Activated naive CD4-positive, alpha-beta T cell treated with anti-CD3 and anti-CD28 coated beads, Interleukin-2, amount 50 U/mL, for 16 hours (primary cell): ENCODE measurements at places on chromosomes 2 and 18.

GRCh38 chr18:49185623-49186022 is 234.9 kb upstream of the SMAD7 start:
- no peak for DNase-seq

GRCh38 chr2:50865235-50865634 is 166.7 kb downstream of the NRXN1 start:
- DNase-seq, result no peak

DNA sequence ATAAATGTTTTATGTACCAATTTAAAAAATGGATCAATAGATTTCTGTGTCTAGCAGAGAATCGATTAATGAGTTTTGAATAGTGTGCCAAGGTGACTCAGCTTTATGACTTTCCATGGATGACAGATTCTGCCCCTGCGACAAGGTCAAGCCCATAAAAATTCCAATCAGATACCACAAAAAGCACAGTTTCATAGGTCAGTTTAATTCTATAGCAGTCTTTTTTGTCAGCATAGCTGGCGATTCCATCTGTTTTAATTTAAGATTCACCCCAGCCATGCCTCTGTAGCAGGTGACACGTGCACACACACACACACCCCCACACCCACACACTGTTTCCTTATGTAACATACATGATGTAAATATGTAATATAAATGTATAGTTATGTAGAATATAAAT is 28.9 kb downstream of the RAB31 start:
- no peak for DNase-seq

DNA sequence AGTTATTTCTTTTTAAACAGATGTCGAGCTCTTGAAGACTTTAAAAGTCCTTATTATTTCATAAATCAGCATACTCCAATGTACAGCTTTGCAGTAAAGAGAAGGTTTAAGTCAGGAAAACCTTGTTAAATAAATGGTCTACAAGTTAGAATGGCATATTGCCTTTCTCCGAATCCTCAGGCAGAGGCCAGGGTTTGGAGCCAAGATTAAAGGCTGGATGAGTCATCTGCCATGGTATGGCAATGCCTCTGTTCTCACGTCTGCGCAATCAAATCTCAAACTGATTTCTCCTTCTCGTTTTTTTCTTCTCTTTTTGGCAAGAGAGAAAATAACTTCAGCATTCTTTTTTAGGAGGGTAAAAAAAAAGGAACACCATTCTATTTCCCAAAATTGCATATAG is 5.6 kb upstream of the KCNJ3 start:
- DNase-seq, result no peak

DNA sequence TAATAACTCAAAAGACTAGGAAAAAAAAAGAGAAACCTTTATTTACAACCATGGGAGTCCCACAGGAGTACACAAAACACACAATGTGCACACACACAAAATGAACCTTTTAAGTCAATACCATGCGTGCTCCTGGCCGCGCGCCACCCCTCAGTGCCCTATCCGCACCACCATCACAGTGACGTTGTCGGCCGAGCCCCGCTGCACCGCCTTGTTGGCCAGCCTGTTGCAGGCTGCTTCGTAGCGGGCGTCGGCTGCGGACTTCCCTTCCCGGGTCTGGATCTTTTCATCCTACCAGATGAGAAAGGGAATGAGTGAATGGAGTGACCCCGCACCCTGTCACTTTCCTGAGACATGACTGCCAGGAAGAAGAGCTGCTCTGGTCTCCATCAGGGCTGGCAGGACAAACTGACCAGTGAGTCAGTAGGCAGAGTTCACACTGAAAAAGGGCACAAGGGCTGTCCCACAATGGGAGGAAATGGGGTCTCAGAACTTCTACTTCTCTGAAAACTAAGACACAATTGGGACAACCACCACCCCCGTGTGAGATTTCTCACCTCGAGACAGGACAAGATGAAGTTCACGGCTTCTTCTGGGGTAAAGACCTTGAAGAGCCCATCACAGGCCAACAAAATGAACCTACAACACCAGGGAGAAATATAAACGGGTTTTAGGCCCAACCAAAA is 11.8 kb downstream of the ERFE start:
- DNase-seq, result no peak

DNA sequence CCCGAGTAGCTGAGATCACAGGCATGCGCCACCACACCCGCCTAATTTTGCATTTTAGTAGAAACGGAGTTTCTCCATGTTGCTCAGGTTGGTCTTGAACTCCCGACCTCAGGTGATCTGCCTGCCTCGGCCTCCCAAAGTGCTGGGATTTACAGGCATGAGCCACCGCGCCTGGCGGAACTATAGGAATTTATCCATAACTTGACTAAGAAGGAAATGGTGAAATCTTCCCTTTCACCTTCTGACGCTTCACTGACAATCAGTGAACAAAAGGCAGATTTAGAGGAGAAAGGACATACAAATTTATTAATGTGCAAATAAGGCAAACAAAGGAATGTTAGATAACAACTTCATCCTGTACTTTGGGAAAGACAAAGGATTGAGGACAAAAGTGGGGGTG is 15.4 kb upstream of the GULP1 start:
- DNase-seq, result no peak

DNA sequence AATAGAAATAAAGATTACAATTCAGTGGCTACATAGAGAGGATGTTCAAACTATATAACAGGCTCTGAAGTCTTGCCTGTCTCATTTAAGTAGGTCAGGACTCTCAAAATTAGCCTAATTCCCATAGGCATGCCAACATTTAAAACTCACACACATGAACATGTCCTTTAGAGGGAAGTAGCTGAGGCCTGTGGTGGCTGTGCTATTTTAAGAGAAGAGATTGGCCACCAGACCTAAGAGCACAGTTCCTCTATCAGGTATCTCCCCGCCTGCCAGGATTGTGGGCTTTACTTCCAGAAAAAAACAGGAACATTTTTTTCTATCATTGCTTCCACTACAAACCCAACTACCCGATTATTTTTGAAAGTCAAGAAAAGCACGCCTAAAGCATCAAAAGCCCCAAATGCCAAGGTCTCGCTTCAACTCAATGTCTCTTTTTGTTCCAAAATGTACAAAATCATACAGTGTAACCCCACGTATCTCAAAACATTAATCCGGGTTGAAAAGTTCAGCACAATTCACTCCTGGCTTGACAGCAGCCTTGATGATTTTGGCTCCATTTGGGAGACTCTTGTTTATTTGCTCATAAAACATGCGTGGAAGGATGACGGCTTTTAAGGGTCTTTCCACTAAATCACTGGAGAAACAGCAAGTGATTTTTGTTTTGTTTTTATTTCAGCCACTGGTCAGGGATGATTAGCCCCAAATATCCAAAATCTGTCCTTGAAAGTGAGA is 15.3 kb downstream of the FHL2 start:
- DNase-seq, result no peak

- DNase-seq, result no peak
These were observed 35.0 kb downstream of the ADD2 start for GRCh38 chr2:70732766-70733645.

- DNase-seq, result no peak
These were observed 95.3 kb upstream of the RNF152 start for GRCh38 chr18:61988100-61988499.

GRCh38 chr18:45845410-45845809 is 19.9 kb downstream of the SIGLEC15 start:
- no peak for DNase-seq

- DNase-seq, result no peak
These were observed 39.6 kb upstream of the NEMP2 start for GRCh38 chr2:190574169-190574568.

- no peak for DNase-seq
These were observed 83.6 kb upstream of the PIK3C3 start for GRCh38 chr18:41871229-41872000.

GRCh38 chr2:46335391-46336282 is 38.4 kb downstream of the EPAS1 start:
- no peak for DNase-seq

- no peak for DNase-seq
These were observed 36.8 kb upstream of the RIOK3 start for GRCh38 chr18:23416298-23416697.

GRCh38 chr18:12306752-12307700 is 1.0 kb upstream of the TUBB6 start:
- DNase-seq, result no peak

DNA sequence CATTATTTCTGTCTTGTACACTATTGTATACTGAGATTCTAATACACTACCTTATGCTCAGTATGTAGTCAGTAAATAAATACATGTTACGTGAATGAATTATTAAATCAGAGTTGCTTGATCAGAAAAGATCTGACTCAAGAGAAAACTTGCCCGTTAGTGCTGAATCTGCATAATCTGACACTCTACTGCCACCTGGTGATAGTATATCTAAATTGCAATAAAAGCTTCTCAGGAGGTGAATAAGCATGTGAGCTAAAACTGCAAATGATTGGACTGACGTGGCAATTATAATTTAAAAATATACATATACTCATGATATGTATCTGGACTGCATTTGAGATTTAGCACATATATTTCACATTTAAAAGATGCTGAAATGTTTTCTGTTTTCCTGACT is 70.4 kb downstream of the KIAA1328 start:
- no peak for DNase-seq

GRCh38 chr2:46970334-46971288 is 55.0 kb upstream of the MCFD2 start:
- no peak for DNase-seq

DNA sequence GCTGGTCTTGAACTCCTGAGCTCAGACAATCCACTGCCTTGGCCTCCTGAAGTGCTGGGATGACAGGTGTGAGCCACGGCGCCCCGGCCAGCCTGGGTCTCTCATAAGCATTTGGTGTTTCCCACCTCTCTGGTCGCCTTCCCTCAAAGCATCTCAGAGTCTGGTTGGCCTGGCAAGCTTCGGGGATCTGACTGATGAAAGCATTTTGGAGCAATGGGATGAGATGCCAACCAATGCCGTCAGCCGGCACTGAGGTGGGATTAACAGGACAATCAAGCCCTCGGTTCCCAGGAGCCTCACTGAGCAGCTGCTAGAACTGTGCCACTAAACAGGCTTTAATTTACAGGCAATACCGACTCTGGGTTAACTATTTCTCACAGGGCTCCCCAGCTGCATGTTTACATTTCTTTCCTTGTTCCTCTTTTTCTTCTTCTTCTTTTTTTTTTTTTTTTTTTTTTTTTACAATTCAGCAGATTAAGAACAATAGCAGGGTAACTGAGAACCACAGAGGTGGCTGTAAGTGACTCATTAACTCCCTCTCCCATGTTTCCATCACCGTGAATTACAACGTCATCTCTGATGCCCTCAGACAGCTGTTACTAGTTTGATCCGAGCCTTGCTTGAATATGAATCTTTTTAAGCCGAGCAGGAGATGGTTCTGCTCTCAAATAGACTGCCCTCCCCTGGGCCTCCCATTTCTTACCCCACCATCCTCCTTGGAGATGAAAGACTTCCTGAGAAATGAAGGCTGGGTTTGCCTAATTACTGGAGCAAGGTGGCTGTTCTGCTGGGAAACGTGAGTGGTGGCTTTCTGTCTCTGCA is 37.9 kb downstream of the ODC1 start:
- DNase-seq, result no peak

DNA sequence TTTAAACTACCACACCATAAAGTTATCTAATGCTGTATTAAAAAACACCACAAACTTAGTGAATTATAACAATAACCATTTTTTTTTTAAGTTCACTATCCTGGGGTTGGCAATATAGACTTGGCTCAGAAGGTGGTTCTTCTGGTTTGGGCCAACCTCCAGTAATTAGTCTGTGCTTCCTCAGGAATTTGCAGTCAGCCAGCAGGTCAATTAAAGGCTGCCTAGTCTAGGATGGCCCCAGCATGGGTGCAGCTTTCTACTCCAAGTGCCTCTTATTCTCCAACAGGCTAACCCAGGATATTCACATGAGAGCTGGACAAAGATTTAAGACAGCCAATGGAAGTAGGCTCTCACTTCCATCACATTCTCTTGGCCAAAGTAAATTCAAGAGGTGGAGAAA is 379.1 kb upstream of the FIGN start:
- no peak for DNase-seq

DNA sequence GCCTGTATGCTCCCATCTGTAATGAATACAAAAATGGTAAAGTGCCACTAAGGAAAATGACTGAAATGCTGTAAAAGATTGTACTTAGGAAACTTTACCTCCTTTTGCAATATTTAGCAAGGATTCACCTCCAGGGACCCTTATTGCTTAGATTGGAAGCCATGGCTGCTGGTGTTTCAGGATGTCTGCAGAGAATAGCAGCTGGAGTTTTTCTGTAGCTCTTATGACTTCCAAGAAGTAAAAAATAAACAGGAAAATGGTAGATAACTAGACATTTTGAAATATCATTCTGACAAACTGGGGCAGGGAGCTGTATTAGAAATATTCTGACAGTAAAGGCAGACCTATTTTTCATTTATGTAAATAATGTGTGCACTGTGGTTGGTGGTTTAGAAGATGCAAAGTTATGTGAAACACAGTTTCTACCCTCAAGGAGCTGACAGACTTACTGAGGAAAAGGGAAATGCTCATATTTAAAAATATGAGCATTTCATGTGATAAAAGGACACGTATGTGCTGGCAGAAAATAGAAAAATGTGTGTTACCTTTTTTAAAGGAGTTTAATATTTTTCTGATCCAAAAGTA is 224.9 kb upstream of the BOD1L2 start:
- DNase-seq, result no peak

DNA sequence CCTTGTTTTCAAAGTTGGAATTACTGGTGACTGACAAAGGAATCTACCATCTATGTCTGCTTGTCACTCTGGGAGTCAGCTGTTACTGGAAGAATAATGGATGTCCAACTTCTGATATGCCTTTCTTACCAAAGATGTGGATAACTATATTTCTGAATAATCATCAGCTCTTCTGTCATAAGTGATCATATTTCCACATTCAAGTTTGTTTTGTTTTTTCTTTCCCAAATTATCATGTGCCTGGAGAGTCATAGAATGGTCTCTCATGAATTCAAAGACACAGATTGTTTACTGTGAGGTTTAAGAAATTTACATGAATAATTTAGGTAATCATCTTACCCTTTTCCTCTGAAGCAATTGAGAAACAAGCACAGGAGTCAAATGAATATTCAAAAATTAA is 986.7 kb upstream of the CDH2 start:
- DNase-seq, result no peak

- no peak for DNase-seq
These were observed 59.8 kb upstream of the SLC8A1 start for GRCh38 chr2:40511661-40512213.

DNA sequence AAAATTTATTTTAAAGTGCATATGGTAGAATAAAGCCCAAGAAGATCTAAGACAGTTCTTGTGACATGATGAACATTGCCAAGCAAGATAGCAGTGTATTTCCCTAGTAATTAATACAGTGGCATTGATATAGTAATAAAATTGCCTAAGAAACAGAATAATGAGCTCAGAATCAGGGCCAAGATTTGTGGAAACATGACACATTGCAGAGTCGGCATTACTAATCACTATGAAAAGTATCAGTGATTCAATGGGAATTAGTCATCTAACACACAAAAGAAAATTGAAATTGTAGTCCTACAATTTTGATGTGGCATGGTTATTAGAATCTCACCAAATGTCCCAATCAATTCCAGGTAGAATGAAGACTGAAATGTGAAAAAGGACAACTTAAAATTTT is 243.0 kb upstream of the CYRIA start:
- no peak for DNase-seq

DNA sequence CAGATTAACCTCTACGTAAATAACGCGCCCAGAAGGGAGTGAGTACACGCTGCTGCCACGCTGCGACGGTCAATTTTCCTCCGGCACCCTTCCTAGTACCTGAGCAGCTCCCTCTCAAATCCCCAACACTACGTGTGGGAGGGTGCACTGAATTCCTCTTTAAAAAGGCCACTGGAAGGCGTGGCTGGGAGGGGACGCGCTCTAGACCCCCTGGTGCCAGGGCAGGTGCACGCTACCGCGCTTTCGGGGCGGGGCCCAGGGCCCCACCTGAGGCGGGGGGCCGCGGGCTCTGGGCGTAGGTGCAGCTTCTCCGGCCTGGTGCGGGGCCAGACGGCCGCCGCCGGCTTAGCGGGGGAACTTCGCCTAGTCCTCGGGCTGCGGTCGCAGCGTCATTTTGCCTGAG is 668 bp upstream of the ANKRD12 start:
- DNase-seq, result no peak
